ENCODE measurements at places on chromosomes 11 and 22.

GRCh38 chr11:9681583-9682372, 17.9 kb downstream of the SWAP70 start:
- DNase-seq, result no peak

DNA sequence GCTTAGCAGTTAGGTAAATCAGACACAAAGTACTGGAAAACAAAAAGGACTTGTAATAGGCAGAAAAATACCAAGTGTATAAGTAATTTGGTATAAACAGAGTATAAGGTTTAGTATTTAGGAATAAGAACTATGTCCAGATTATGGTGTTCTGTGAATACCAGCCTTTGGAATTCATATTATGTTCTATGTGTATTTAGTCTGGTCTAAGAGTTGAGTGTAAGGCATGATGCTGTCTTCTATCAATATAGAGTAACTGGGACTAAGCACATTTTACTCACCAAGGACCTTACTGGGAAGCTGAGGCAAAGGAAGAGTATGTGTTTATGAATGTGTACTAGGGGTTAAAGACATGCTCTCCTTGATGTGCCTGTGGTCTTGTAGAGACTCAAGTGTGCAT, 9.5 kb downstream of the SDHD start:
- DNase-seq, result no peak

DNA sequence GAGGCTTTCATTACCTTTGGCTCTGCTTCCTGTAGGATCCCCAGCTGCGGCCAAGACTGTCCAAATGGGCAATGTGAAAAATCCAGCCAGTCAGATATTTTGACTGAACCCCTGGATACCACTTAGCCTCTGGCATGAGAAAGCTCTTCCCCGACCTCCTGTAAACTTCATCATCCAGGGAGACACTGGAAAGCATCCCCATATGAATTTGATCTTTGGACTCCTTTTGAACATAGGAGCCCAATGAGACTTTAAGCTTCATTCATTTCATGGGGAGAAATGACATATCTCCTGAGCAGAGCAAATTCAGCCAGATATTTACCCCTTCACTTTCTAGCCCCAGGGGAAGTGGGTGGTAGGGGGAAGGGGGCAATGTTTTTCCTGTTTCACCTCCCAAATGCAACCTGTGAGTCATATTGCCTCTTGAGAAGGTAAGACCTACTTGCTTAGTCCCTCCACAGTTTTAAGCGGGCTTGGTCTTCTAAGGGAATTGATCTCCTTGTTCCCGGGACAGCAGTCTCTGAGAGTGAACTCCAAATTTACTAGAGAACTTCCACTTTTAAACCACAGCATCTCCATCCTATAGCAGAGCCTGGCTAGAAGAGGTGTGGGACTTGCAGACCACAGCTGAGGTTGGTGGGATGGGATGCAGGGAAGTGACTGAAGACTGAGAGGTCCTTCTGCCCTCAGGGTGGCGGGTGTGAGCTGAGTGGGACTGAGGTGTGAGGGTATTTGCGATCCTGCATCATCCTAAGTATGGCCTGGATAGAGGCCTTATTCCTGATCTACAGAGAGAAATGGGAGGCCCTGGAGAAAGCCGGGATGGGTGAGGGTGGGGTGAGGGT, 20.3 kb upstream of the POU2AF1 start:
- no peak for DNase-seq

- no peak for DNase-seq
Measured at GRCh38 chr11:129694966-129695365, 120.7 kb upstream of the TMEM45B start.

DNA sequence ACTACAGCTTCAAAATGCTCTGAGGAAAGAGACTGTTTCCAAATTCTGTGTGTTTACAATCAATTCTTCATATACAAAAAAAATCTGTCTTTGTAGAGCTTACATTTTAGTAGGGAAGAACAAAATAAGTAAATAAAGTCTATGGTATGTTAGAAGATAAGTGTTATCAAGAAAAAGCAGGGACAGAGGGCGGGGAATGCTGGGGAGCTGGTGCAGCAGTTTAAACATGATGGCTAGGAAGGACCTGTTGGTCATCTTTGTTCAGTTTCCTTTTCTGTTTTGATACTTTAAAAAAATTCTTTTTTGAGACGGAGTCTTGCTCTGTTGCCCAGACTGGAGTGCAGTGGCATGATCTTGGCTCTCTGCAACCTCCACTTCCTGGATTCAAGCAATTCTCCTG, 16.1 kb downstream of the TMEM25 start:
- no peak for DNase-seq

DNA sequence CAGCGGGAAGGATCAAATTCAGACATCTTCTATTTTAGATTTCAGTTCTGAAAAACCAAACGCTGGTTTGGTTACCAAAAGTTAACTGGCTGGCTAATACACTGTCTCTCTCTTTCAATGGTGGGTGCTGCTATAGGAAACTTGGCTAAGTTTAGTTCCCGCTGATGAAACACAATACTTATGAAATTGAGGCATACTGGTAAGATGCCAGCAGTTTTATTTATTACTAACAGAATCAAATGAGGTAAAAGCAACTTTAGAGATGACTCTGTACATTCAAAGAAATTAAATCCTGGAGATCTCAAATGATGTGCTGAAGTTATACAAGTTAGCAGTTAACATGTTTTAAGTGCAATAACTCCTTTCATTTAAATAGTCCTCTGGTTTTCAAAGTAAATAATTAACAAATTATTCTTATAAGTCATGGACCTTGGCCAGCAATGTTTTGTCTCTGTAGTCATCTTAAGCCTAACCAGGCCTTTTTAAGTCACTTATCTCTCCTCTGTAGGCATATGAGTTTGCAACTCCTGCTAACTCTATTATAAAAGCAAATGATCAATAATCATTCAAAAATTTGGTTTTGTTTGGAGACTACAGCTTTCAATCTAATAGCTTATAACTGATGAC, 54.8 kb downstream of the PAK1 start:
- DNase-seq, result no peak

- no peak for DNase-seq
Measured at GRCh38 chr11:11218629-11218986, 134.4 kb downstream of the CSNK2A3 start.

- no peak for DNase-seq
Measured at GRCh38 chr11:119100994-119101758, 477 bp downstream of the DPAGT1 start.

- no peak for DNase-seq
Measured at GRCh38 chr11:112455791-112456190, 195.1 kb upstream of the PLET1 start.

GRCh38 chr22:17112491-17113042, 8.6 kb downstream of the TMEM121B start:
- no peak for DNase-seq

- no peak for DNase-seq
Measured at GRCh38 chr11:12815931-12816494, 141.8 kb downstream of the TEAD1 start.

- no peak for DNase-seq
Measured at GRCh38 chr22:36010882-36011281, 17.7 kb downstream of the RBFOX2 start.

- no peak for DNase-seq
Measured at GRCh38 chr11:33545931-33546330, 154.7 kb downstream of the C11orf91 start.

DNA sequence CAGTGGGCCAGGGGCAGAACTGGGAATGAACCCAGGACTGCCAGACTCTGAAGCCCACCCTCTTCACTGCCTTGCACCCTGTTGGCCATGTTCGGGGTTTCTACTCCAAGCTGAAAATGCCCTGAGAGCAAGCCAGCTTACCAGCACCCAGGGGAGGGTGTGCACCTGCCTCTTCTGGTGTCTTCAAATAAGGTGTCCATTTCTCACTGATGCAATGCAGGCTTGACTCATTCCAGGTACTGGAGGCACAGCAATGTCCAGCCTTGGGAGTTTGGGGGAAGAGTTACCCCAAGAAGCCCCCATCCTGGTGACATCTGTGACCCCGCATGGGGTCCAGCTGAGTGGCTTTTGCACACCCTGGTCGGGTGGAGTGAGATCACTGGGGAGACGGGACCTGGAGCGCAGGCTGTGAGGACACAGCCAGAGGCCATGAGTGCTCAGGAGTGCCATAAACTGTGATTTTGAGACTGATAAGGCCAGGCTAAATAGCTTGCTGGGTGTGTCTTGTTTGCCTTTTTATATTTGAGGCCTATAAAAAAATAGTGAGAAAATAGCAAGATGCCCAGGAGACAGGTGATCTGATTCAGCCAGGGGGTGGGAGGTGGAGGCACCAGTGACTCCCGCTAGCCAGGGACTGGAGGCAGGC, 4.6 kb upstream of the CERK start:
- no peak for DNase-seq

GRCh38 chr11:134944986-134945385, 532.9 kb upstream of the B3GAT1 start:
- no peak for DNase-seq

GRCh38 chr11:25625094-25625493, 706.8 kb upstream of the ANO3 start:
- no peak for DNase-seq

DNA sequence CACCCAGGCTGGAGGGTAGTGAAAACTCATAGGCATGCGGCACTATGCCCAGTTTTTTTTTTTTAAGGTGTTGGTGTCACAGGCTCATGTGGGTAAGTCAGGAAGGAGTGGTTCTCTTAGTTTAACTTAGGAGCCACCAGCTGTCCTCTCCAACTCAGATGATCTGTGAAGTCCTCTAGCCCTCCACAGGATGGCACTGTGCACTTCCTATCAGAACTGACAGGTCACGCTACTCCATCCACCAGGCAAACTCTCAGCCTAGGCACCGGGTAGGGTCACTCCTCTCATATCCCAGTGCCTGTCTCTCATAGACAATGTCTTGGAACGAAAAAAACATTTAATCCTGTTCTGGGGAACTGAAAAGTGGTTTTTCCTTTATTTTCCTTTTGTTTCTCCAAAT, 16.5 kb downstream of the NAP1L4 start:
- peak; percentile 29 for DNase-seq

- no peak for DNase-seq
Measured at GRCh38 chr22:44617828-44618227, 84.2 kb upstream of the PRR5 start.

DNA sequence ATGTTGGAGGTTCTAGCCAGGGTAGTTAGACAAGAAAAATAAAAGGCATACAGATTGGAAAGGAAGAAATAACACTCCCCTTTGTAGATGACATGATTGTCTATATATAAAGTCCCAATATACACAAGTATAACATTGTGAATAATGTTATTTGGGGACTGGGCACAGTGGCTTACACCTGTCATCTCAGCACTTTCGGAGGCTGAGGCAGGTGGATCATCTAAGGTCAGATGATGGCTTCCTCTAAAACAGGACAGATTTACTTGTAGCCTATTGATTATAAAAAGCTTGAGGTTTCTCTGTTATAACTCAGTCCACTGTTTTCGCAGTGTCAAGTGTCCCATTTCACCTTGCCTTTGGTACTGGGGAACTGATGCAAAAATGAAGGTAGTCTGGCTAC, 19.6 kb downstream of the ATM start:
- DNase-seq, result no peak

- DNase-seq, result no peak
Measured at GRCh38 chr11:66894141-66894540, 37.3 kb downstream of the LRFN4 start.

DNA sequence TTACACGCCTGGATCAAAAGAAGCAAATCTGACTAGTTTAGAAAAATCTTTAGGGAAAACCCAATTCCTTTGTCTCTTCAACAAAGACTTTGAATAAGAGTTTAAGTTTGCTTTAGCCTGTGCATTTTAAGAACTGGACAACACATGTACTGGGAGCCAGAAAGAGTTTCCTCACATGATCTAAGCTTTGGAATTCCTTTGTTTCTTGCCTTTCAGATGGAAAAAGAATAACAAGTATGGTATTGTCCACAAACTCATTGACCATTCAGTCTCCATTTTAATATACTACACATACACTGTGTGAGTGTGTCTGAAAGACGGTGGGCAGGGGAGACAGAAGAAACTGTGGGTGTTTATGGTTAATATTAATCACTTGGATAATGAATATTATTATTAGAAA, 205.6 kb downstream of the MAML2 start:
- no peak for DNase-seq

GRCh38 chr11:24531528-24531927, 34.7 kb downstream of the LUZP2 start:
- no peak for DNase-seq

DNA sequence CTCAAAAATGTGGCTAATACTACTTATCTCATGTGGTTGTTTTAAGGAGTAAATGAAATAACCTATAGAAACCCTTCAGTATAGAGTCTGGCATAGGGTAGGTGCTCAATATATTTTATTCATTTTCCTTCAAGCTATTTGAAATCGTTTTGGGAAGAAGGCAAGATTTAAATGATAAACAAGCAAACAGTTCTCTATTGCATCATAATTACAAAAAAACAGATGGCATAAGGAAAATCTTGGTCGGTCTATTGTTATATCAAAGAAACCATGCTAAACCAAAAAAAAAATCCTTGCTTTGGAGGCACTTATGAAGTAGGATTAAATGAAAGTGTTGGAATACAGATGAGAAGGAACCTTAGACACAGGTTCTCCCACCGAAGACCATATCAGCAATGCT, 4.7 kb downstream of the ZNF202 start:
- no peak for DNase-seq

DNA sequence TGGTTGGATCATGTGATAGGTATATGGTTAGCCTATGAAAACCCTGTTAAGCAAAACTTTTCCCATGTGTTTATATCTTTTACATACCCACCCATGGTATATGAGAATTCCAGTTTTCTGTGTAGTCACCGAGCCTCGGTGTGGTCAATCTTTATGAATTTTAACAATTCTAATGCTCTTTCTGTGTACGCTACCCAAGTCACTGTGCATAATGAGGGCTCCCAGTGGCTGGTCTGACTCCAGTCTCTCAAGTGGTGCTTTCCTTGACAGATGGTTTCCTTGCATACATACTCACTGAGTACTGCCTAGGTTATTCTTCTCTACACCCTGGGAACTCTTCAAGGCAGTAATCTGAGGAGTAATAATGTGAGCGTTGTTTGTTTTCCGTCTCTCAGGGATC, 17.6 kb downstream of the MUC15 start:
- no peak for DNase-seq

DNA sequence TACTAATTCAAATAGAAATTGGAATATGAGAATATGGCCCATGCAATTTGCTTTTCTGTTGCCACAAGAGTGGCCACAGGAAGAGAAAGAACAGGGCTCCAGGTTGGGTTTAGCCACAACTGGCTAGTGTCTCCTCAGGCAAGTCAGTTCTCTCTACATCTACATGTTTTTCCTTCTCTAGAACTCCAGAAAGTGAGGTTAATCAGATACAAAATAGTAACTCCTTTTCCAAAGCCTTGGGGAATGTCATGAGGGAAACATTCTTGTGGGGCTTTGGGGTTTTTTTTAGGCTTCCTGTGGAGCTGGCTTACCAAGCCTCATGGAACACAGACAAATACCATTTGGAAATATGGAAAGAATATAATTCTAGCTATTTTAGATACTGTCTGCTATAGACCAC, 161.6 kb downstream of the NAV2 start:
- no peak for DNase-seq

Data from activated gamma-delta T cell treated with anti-CD3 and anti-CD28 coated beads, Interleukin-2, amount 50 U/mL, for 16 hours (primary cell).